ENCODE measurements at places on chromosomes 7 and 10.

- DNase-seq = no peak
These were observed 53.6 kb upstream of the TMEM106B start for GRCh38 chr7:12157517-12157916.

DNA sequence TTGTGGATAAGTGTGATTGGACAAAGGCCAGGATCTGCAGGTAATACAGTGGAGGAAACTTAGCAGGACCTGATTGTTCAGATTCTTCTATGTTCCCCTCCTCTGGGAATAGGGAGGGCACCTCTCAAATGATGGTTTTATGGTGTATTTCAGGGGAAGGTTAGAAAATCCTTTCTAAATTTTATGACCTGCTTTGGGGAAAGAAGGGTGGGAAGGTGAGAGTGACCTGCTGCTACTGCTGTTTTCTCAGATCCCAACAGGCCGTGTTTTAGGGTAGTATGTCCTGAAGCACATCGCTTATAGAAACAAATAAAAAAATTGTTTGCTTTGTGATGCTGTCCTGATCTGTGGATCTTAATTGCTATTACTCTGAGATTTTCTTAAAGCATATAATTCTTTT lies 404.1 kb upstream of the GALNT17 start:
- DNase-seq = no peak

GRCh38 chr7:19932549-19933249 lies 159.3 kb upstream of the TMEM196 start:
- DNase-seq = no peak

- no peak for DNase-seq
These were observed 18.1 kb downstream of the TRIL start for GRCh38 chr7:28939844-28940544.

DNA sequence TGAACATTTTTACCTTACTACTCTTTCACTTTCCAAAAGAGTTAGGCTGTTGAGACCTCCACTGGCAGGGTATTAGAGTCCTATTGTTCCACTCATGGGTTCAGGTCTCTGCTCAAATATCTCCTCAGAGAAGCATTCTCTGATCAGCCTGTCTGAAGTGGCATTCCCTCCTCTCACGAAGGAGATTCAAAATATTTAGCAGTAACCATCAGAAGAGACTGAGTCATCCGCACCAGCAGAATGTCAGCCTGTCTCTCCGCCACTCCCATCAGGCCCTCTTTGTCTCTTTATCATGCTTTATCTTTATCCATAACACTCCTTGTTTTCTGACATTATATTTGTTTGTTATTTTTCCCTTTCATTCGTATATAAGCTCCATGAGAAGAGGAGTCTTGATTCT lies 79.1 kb downstream of the AASS start:
- no peak for DNase-seq

DNA sequence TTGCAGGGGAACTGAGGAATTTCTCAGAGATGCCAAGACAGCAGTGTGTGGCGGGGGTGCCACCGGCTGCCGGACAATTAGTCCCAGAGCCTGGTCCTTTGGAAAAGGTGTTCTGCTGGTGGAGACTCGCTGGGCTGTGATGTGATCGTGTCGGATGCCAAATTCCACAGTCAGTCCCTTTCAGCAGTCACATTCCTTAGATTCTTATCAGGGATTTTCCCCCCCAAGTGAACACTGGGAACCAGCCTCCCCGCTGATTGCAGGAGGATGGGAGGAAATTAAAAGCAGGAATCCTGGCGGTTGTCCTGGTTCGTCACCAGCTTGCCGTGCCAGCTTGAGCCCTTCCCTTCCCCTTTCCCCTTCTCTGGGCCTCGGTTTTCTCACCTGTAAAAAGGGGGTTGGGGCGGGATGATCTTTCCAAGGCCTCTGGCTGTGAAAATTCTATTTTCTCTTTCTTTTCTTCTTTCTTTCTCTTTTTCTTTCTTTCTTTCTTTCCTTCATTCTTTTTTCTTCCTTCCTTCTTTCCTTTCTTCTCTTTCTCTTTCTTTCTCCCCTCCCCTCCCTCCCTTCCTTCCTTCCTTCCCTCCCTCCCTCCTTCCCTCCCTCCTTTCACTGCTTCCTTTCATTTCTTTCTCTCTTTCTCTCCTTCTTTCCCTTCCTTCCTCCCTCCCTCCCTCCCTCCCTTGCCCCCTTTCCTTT lies 39.6 kb downstream of the COL26A1 start:
- no peak for DNase-seq

DNA sequence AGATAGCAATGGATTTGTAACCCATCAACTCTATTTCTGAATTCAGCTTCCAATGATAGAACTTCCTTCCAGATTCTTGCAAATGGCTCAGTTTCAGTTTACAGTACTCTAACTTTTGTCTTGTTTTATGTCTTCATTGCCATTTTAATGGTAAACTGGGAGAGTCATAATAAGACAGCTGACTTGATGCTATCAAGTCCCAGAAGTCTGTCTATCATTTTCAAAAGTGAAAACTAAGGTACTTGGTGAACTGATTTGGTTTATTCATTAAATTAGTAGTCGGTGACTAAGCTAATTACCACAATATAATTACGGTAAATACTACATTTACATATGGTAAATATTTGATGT lies 25.0 kb downstream of the RTKN2 start:
- no peak for DNase-seq

DNA sequence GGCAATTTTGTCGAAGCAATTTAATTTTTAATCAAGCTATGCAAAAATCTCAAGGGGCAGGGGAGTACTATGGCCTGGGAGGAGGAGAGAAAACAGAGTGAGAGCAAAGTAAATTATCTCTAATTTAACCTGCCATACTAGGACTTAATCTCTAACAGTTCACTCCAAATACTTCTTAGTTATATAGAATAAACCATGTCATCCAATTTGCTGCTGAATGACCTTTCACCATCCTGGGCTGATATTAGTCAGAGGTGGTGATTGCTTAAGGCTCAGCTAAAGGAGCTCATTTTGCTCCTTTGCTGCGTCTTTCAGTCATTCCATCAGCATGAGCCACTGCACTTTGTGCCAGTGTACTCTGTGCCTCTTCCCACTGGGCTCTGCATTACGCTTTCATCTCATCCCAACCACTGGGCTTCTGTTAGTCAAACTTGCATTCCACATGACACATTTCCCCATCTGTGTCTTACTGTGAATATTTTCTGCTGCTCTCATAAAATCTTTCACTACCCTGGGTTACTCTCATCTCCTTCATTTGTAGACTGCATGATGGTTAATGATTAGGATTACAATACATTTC lies 84.3 kb downstream of the CD36 start:
- DNase-seq = no peak

DNA sequence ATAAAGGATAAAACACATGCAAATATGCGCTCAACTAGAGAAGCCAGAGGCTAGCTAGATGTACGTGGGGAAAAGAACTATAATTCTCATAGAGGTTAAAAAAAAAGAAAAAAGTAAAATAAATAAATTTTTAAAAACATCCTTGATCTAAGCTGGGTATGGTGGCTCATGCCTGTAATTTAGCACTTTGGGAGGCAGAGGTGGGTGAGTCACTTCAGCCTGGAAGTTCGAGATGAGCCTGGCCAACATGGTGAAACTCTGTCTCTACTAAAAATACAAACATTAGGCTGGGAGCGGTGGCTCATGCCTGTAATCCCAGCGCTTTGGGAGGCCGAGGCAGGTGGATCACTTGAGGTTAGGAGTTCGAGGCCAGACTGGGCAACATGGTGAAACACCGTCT lies 18.6 kb upstream of the HSPA12A start:
- DNase-seq = no peak

DNA sequence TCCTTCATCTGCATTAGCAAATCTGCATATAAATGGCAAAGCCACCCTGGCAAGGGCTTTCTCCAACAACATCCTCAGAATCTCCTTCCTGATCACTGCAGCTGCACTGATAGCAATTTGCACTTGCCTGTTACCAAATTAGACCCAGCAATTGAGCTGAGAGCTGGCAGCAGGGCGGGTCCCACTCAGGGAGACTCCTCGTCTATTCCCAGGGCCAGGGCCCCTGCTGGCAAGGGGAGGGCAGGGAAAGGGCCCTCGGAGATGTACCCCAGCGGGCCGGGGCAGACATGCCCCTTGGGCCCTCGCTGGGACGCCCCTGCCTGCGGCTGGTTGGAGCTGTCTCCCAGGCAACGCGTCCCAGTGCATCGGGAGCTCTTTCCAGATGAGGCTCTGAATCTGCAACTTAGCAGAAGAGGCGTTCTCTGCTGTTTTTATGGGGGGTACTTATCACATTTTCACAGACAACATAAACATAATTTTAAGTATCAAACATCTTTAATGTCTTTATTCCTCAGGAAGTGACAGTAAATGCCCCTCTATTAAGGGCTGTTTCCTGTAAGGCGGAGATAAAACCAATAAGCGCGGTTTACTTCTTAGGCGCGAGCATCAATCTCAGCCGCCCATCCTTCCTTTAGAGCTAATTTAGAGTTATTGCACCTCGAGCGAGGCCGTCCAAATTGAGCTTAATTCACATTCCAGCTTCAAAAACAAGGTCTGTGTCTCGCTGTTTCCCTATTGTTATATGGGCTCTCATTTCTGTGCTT lies 249.0 kb upstream of the PPP2R2D start:
- DNase-seq = no peak

- DNase-seq = no peak
These were observed 166.4 kb downstream of the CHN2 start for GRCh38 chr7:29360633-29361625.

GRCh38 chr7:117435475-117436043 lies 8.3 kb upstream of the ASZ1 start:
- DNase-seq = no peak

GRCh38 chr7:19610194-19610943 lies 98.5 kb downstream of the POLR1F start:
- DNase-seq = no peak

- DNase-seq = no peak
These were observed 11.9 kb downstream of the SFXN4 start for GRCh38 chr10:119153661-119154060.

DNA sequence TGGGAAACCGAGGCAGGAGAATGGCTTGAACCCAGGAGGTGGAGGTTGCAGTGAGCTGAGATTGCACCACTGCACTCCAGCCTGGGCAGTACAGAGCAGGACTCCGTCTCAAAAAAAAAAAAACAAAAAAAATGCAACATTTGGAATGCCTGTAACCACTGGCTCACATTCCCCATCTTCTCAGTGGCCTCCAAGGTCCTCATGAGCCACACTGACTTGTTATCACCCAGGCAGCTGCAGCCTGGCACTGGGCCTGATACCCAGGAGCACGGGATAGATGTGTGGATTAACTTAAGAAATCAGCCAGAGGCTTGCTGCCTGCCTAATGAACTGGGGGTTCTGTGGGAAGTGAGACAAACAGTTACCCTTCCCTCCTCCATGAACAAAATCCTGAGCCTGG lies 23.0 kb downstream of the JCAD start:
- no peak for DNase-seq

DNA sequence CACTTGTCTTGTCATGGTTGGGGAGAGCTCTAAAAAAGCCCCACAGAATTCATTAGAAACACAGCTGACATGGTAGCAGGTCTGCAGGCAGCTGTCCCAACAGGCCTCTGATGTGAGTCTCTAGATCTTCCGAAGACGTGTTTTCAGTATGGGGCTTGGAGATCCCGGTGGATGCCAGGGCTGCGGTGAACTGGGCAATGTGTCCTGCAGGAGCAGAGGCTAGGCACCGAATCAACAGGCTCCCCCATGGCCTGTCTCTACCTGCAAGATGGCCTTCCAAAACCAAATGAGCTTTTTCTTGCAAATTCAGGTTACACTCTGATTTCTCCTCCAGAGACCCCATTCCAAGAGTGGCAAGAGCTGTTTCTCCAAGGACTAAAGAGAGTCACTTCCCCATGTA lies 2.9 kb downstream of the CPXM2 start:
- no peak for DNase-seq

- no peak for DNase-seq
These were observed 20.9 kb upstream of the CYP3A43 start for GRCh38 chr7:99806839-99807478.

- DNase-seq = peak; percentile 29
These were observed 34.1 kb upstream of the NOBOX start for GRCh38 chr7:144437370-144438191.

GRCh38 chr10:42958142-42958868 lies 118.6 kb upstream of the RET start:
- no peak for DNase-seq

GRCh38 chr7:12357508-12357907 lies 46.2 kb downstream of the VWDE start:
- DNase-seq = no peak

- no peak for DNase-seq
These were observed 234.6 kb downstream of the TNS3 start for GRCh38 chr7:47347346-47347745.

GRCh38 chr7:8216334-8216690 lies 45.7 kb downstream of the ICA1 start:
- no peak for DNase-seq

DNA sequence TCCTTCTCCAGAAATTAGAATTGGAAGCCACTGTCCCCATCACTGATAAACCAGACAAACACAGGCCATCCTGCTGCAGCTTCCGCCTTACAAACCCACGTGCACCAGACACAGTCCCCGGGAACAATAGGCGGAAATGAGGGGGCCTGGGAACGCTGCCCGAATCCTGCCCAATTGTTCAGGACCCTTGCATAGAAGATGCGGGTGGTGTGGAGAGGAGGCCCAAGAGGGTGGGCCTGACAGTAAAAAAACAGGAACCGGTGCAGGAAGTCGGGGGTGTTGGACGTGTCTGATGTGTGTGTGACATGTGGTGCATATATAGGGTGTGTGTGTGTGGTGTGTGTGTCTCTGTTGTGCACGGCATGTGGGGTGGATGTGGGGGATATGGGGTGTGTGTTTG lies 26.5 kb upstream of the CHST15 start:
- no peak for DNase-seq

GRCh38 chr7:91398341-91398740 lies 134.1 kb downstream of the FZD1 start:
- DNase-seq = no peak

- DNase-seq = no peak
These were observed 773.9 kb downstream of the LRMDA start for GRCh38 chr10:76205361-76205760.

DNA sequence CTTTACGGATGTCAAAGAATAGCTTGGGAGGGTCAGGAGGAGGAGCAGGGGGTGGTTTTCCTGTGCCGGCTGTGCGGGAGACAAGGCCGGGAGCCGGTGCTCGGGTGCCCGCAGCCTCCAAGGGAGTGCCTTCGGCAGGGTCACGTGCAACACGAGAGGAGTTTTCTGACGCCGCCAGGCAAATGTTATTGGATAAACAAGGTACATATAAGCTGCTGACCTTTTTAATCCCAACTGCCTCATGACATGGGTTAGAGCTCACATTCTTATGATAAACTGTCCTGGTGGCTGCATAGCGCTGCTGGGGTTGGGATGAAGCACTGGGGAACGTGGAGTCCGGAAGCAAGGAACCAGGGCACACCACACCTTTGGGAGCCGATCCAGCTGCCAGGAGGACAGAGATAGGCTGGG lies 124.8 kb upstream of the PDLIM1 start:
- DNase-seq = no peak

DNA sequence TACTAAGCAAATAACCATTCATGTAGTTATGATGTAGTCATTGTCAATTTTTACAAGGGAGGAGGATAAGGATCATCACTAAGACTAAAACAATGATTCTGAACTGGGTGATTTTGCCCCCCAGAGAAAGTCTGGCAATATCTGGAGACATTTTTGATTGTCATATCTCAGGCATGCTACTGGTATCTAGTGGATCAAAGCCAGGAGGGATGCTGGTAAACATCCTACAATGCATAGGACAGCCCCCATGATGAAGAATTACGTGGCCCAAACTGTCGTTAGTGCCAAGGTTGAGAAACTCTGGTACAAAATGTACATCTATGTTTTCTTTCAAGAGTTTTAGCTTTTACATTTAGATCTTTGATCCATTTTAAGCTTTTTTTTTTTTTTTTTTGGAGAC lies 57.3 kb downstream of the GBF1 start:
- DNase-seq = no peak

GRCh38 chr7:70616821-70617220 lies 515.1 kb upstream of the GALNT17 start:
- no peak for DNase-seq

Data from activated CD4-positive, alpha-beta T cell treated with anti-CD3 and anti-CD28 coated beads for 24 hours (primary cell).